DMS 273 treated with DMSO at 0.1 percent for 48 hours (cell line): ENCODE measurements at places on chromosomes 7 and 10.

DNA sequence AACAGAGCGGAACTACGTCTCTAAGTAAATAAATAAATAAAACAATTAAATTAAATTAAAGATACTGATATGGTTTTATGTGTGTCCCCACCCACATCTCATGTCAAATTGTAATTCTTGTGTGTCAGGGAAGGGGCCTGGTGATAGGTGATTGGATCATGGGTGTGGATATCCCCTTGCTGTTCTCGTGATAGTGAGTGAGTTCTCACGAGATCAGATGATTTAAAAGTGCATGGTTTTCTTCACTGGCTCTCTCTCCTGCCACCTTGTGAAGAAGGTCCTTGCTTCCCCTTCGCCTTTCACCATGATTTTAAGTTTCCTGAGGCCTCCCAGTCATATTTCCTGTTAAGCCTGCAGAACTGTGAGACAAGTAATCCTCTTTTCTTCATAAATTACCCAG, 29.0 kb upstream of the OGDHL start:
- DNase-seq, result no peak

DNA sequence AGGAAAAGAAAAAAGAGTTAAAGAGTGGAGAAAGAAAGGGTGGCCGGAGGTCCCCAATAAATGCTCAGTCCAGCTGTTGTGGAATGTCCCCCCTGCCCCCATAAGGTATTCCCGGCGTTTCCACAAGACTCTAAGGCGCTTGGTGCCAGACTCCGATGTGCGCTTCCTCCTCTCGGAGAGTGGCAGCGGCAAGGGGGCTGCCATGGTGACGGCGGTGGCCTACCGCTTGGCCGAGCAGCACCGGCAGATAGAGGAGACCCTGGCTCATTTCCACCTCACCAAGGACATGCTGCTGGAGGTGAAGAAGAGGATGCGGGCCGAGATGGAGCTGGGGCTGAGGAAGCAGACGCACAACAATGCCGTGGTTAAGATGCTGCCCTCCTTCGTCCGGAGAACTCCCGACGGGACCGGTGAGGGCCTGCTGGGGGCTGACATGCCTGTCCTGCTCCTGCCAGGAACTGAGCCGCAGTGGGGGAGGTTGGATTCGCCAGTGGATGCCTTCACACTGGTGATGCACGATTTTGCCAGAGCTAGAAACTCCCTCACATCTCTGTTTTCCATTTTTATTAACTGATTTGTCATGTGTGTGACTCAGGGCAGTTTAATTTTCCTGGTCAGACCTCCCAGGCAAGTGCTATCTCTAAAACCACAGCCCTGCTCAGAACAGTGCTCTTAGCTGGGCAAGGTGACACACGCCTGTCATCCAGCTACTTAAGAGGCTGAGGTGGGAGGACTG, 34.2 kb downstream of the TACR2 start:
- DNase-seq, result no peak

GRCh38 chr7:130486114-130486953, 5.6 kb upstream of the MEST start:
- peak; percentile 86 for DNase-seq

DNA sequence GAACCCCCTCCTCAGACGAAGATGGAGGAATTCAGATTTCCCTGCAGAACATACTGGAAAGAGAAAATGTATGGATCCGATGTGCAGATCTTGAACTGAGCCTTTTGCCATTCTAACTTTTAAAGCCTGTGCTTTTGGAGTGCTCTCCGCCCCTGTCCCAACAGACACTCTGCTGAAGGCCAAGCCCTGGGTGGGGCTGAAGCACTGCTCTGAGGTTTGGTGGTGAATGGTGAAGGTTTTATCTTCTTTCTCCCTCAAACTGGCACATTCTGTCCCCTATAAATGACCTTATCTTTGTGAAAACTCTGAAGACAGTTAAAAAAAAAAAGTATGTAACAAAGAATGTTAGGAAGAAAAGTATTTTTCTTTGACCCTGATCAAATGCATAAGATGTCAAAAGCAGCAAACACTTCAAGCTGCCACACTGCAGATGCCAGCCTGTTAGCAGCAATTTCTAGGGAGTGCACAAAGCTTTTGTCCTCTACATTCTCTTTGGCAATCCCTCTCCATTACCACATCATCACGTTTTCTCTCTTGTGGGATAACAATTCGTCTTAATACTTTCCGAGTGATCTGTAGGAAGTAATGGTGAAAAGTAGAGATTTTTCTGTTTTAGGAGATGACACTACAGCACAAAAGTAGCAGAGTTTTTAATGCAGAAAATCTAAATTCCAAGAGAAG, 137.3 kb upstream of the CCDC6 start:
- DNase-seq, result no peak

DNA sequence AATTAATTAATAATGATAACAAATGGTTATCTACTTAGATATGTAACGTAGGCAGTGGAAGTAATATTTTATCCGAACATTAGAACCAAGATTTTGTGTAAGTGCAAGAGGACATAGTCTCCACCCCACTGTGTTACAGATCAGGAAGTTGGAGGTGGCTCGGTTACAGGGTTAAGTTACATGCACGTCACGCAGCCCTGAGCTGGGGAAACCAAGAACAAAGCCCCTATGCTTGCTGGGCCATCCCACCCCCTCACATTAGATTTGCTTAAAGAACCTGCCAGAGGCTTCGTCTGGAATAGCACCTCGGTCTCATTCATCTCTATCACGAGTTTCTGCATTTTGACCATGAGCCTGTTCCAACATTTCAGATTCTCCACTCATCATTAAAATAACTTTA, 214.1 kb downstream of the ADARB2 start:
- DNase-seq, result no peak

- DNase-seq, result no peak
Measured at GRCh38 chr7:158805937-158806336, 23.4 kb downstream of the ESYT2 start.

GRCh38 chr7:31082447-31082846, 30.3 kb downstream of the ADCYAP1R1 start:
- DNase-seq, result no peak

DNA sequence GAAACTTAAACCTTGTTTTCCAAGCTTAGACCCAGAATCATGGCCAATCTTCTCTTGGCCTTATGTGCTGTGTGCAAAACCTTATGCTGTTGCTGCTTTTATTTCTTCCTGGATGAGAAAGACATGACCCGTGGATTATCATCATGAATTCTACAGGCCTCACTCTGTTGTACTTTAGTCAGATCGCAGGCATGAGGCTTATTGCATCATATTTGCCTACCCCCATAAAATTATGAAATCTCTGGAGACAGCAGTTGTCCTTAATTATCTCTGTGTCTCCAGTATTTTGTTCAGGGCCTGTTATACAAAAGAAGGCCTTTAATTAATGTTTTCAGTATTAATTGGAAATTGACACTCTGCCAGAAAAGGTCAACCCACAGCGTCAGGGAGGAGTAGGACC, 71.6 kb downstream of the PLCE1 start:
- no peak for DNase-seq

- DNase-seq, result no peak
Measured at GRCh38 chr10:37801557-37801956, 55.9 kb downstream of the ZNF248 start.

- DNase-seq, result no peak
Measured at GRCh38 chr7:139393621-139394211, 34.0 kb downstream of the LUC7L2 start.

- no peak for DNase-seq
Measured at GRCh38 chr7:130943981-130944380, 210.0 kb upstream of the KLF14 start.

GRCh38 chr10:107718864-107719263, 554.4 kb upstream of the SORCS1 start:
- no peak for DNase-seq

GRCh38 chr7:5681979-5682546, 99.4 kb downstream of the RNF216 start:
- no peak for DNase-seq

DNA sequence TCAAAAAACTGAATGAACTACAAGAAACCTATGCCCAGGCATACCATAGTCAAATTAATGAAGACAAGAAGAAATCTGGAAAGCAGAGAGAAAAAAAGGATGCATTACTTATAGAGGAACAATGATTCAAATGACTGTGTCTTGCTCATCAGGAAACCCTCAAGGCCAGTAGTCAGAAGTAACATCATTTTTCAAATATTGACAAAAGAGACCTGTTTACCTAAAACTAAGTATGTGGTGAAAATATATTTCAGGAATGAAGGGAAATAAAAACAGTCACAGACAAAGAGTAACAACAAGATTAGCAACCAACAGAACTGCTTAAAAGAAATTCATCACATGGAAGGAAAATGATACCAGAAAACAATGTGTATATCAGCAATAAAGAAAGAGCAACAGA, 128.4 kb downstream of the ALOX5 start:
- no peak for DNase-seq

DNA sequence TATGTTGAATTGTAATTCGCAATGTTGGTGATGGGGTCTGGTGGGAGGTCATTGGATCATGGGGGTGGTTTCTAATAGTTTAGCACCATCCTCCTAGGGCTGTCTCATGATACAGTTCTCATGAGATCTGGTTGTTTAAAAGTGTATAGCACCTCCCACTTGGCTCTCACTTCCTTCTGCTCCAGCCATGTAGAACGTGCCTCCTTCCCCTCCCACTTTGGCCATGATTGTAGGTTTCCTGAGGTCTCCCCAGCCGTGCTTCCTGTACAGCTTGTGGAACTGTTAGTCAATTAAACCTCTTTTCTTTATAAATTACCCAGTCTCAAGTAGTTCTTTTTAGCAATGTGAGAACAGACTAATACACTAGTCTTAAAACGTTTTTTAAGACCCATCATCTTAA, 15.6 kb upstream of the HECW1 start:
- no peak for DNase-seq

- DNase-seq, result no peak
Measured at GRCh38 chr7:105345003-105345402, 43.7 kb downstream of the SRPK2 start.

DNA sequence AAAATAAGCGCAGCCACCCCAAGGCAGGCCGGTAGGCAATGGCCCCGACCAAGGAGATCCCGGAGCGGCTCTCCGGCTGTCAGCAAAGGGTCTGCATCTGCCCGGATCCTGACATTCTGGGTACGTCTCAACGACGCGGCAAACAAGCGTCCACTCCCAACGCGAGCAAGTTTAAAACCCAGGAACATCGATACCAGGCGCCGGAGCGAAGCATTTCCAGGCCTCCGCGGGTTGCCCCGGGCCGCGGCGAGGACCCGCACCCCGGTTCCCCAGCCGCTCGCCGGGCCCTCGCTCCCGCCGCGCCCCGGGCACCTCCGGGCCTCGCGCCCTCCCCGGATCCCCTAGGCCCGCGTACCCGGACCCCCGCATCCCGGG, 453 bp downstream of the URGCP start:
- no peak for DNase-seq

GRCh38 chr7:127582361-127582760, 3.0 kb downstream of the GCC1 start:
- no peak for DNase-seq

- DNase-seq, result no peak
Measured at GRCh38 chr7:3280445-3280844, 20.6 kb upstream of the SDK1 start.

GRCh38 chr10:105756386-105756785, 1115.3 kb downstream of the SORCS3 start:
- DNase-seq, result no peak

DNA sequence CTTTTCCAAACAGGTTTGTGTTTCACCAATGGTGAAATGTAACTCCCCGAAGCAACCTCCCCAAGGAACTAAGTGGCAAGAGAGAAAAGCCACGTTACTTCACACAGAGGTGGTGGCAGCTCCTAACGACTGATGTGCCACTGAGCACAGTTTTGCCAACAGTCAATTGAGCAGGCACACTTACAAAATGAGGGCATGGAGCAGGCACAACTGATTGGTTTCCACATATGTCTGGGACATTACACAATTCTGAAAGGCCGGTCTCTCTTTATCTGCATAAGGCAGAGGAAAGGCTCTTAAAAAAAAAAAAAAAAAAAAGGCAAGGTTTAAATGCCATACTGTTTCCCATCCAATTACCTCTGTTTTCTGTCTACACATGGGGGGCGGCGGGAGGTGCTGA, 86.7 kb downstream of the GFRA1 start:
- DNase-seq, result no peak

GRCh38 chr10:93915598-93915997, 21.8 kb downstream of the SLC35G1 start:
- no peak for DNase-seq

DNA sequence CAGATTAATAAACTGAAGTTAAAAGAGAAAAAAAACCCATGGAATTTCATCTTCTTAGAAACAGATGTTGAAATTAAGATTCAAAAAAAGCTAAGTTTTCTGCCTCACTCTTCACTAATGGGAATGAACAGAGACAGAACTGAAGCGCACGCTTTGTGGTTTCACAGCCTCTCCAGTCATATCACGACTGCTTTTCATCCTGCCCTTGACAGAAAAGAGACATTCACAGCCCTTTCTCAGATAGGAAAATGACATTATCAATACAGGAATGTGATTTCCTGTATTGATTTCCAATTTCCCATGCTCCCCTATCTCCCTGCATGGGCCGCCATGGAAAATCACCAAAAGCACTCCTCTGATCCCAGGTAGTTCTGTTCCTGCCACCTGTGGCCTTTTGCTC, 108.2 kb downstream of the PFKFB3 start:
- no peak for DNase-seq

DNA sequence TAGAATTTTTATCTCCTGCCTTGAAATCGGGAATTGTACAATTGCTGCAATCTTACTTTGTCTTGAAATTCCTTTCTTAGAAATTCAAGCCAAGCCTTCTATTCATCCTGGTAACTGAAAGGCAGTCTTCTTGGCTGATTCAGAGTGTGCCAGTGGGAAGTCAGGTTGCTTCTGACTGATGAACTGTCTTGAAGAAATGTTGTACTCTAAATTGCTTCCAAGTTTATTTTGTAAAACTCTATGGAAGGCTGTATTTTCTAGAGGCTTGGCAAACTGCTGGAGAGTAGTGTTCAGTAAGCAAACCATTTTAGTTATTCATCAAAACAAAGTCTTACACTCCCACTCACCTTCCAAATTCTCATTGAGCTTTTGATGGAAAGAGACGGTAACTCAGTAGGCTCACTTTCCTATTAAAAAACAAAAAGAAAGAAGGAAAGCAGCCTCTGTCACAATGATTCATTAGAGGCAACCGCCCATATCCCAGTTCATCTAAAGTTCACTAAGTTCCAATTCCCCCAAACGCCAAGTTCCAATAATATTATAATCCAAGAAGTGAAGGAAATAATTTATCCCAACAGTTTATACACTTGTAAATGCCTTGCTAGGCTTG, 187.9 kb upstream of the MALRD1 start:
- DNase-seq, result no peak

GRCh38 chr10:11145495-11145855, 127.8 kb downstream of the CELF2 start:
- no peak for DNase-seq
